ENCODE measurements at places on chromosomes 12 and 14.

GRCh38 chr12:113315358-113315757 is 19.6 kb downstream of the SLC8B1 start:
- no peak for DNase-seq

DNA sequence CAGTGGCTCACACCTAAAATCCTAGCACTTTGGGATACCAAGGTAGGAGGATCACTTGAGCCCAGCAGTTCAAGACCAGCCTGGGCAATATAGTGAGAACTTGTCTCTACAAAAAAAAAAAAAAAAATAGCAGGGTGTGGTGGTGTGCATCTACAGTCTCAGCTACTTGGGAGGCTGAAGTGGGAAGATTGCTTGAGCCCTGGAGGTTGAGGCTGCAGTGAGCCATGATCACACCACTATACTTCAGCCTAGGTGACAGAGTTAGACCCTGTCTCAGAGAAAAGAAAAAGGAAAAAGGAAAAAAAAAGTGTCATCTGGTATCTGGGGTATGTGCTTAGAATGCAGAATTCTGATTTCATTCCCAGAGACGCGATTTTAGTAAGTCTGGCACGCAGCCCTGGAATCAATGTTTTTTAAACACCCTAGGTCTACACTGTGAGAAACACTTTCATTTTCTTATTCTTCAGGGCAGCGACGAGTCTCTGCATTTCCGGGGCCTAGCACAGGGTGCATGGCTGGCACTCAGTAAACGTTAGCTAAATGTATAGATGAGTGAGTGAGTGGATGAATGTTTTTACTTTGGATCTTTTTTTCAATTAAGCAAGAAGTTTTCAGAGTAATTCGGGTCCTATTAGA is 243.8 kb upstream of the PWP1 start:
- no peak for DNase-seq

DNA sequence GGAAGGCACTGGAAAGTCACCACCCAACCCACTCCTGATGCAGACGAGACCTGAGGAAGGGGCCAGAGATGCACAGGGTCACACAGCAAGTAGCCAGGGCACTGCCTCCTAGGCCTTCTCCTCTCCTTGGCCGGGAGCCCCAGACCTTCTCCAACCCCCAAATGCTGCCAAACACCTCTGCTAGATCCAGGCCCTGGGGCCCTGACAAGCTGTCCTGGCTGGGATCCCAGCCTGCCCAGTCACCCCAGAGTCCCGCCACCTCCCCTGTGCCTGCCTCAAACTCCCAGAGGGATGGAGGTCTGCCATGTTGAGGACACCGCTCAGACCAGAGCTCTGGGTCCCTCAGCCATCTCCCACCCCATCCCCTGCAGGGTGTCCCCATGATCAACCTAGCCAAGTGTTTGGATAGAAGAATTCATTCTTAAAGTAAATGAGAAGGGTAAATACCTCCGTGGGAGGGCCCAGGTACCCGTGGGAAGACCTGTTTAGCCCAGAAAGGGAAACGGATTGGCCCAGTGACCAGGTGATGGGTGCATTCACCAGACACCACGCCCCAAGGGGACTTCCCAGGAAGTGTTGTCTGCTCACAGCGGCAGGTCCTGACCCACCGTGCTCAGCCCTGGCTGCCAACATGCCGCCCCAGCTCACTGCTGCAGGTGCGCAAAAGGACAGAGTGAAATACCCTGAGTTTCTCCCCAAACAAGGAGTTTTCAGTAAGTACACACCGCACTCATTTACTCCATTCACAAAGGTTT is 4.6 kb upstream of the DIO3 start:
- no peak for DNase-seq

DNA sequence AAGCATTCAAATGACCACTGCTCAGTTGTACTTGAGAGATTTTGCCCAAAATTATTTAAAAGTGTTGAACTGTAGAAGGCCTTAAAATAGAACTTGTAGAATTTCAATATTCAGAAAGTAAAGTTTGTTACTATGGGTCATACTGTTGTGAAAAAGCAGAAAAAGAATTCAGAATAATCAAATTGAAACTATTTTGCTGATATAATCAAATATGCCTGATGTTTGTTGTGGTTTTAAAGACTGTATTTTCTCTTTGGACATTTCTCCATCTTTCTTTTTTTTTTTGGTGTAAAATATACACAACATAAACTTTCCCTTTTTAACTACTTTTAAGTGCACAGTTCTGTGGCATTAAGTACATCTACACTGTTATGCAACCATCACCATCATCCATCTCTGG is 374.7 kb downstream of the APAF1 start:
- no peak for DNase-seq

GRCh38 chr12:68865399-68866164 is 57.6 kb downstream of the MDM2 start:
- DNase-seq, result peak; percentile 7

GRCh38 chr12:94074216-94074979 is 74.0 kb upstream of the PLXNC1 start:
- no peak for DNase-seq

- DNase-seq, result no peak
Measured at GRCh38 chr12:44077294-44077693, 241.4 kb downstream of the TMEM117 start.

- no peak for DNase-seq
Measured at GRCh38 chr14:32319368-32320049, 9.6 kb upstream of the AKAP6 start.

Data from activated CD4-positive, alpha-beta T cell treated with anti-CD3 and anti-CD28 coated beads for 4 hours (primary cell).